ENCODE measurements at places on chromosomes 7 and 10. TPM values are rescaled to one million over a fixed set of nuclear protein-coding genes. Genes with fewer than 3 reads are reported as not detected.
A peak's percentile ranks its signal among the peaks of the same experiment; 100 is the strongest.

- H3K27ac ChIP-seq, result no peak overlapping the region
- no peak overlapping the region for H3K4me3 ChIP-seq
- H3K27me3 ChIP-seq, result no peaks in the 10 kb centered on the region
- no peaks in the 10 kb centered on the region for H3K36me3 ChIP-seq
- no peaks in the 10 kb centered on the region for H3K4me1 ChIP-seq
These were observed 17.8 kb upstream of the PCBD1 start for GRCh38 chr10:70906031-70906783.

DNA sequence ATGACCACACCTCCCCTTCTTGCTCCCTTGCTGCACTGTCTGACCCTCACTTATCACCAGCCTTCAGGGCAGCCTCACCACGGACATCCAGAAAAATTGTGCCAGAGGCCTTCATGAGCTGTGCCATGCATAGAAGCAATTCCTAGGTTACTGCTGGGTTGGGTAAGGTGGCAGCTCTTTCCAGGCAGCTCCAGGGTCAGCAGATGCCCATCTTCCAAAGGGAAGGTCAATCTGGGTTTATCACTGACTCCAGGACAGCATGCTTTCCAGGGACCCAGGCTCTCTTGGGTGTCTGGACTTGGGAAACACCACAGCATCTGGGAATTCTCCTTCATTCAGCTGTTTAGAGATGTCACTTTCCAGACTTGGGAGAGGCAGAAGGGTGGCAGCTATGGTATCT lies 188.9 kb upstream of the CXCL12 start:
- H3K27ac ChIP-seq, result no peak overlapping the region
- no peak overlapping the region for H3K4me3 ChIP-seq
- DNase-seq, result no peak
- no peaks in the 10 kb centered on the region for H3K27me3 ChIP-seq
- no peaks in the 10 kb centered on the region for H3K4me1 ChIP-seq

CPEB3 gene
- polyA plus RNA-seq, result 1.3 TPM

GRCh38 chr10:132382231-132382922 lies 14.6 kb upstream of the PWWP2B start:
- H3K27ac ChIP-seq, result no peak overlapping the region
- peaks cover 36% of the 10 kb centered on the region for H3K4me1 ChIP-seq
- no peak overlapping the region for H3K4me3 ChIP-seq
- peak; percentile 32 for DNase-seq
- no peaks in the 10 kb centered on the region for H3K27me3 ChIP-seq

TMEM139 gene
- 0.70 TPM for polyA plus RNA-seq

- DNase-seq, result no peak
- peaks cover 39% of the 10 kb centered on the region for H3K4me1 ChIP-seq
- no peak overlapping the region for H3K27ac ChIP-seq
These were observed 21.4 kb downstream of the TSPAN13 start for GRCh38 chr7:16774986-16775385.

- H3K4me1 ChIP-seq, result peaks cover 9% of the 10 kb centered on the region
- H3K27me3 ChIP-seq, result no peaks in the 10 kb centered on the region
- no peak for DNase-seq
These were observed 87.9 kb upstream of the KLF14 start for GRCh38 chr7:130821864-130822263.

GRCh38 chr7:106729720-106730385 lies 68.9 kb upstream of the CCDC71L start:
- no peak overlapping the region for H3K27ac ChIP-seq
- no peak overlapping the region for H3K4me3 ChIP-seq
- no peak for DNase-seq
- no peaks in the 10 kb centered on the region for H3K27me3 ChIP-seq
- peaks cover 23% of the 10 kb centered on the region for H3K4me1 ChIP-seq

GRCh38 chr10:112216966-112217365 lies 33.4 kb upstream of the GPAM start:
- H3K27ac ChIP-seq, result no peak overlapping the region
- H3K4me3 ChIP-seq, result no peak overlapping the region
- no peaks in the 10 kb centered on the region for H3K27me3 ChIP-seq
- no peak for DNase-seq

AGBL3 gene
- 1.5 TPM for polyA plus RNA-seq

GRCh38 chr10:69172241-69172982 lies 7.6 kb upstream of the SUPV3L1 start:
- H3K36me3 ChIP-seq, result peaks cover 65% of the 10 kb centered on the region
- H3K27ac ChIP-seq, result no peak overlapping the region
- no peak for DNase-seq
- no peak overlapping the region for H3K4me3 ChIP-seq
- no peaks in the 10 kb centered on the region for H3K4me1 ChIP-seq
- no peaks in the 10 kb centered on the region for H3K27me3 ChIP-seq

DNA sequence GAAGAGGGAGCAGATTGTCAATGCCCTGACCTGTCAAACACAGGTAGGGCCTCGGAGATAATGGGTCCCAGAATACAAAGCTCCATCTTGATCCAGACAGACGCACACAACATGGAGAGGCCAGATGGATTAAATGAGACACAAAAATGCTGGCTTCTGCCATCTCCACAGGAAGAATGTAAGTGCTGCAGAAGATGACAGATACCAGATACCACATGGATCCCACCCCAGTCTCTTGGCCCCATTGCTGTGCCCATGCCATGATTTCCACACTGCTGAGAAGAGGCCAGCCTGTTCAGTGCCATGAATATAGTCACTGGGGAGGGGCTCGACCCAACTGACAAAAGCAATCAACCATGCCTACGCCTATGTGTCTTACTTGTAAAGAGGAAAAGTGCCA lies 487.9 kb downstream of the PARD3 start:
- no peak for DNase-seq
- no peak overlapping the region for H3K4me3 ChIP-seq
- H3K27ac ChIP-seq, result no peak overlapping the region
- no peaks in the 10 kb centered on the region for H3K4me1 ChIP-seq
- no peaks in the 10 kb centered on the region for H3K36me3 ChIP-seq

GRCh38 chr7:16223963-16224707 lies 197.2 kb downstream of the CRPPA start:
- no peak overlapping the region for H3K27ac ChIP-seq
- no peaks in the 10 kb centered on the region for H3K27me3 ChIP-seq
- H3K4me1 ChIP-seq, result no peaks in the 10 kb centered on the region
- no peaks in the 10 kb centered on the region for H3K36me3 ChIP-seq

A1CF gene
- not detected for polyA plus RNA-seq

GRCh38 chr7:50346545-50347497 lies 42.3 kb downstream of the IKZF1 start:
- DNase-seq, result no peak
- H3K27ac ChIP-seq, result peak overlapping the region; percentile 55
- H3K27me3 ChIP-seq, result no peaks in the 10 kb centered on the region
- H3K4me3 ChIP-seq, result no peak overlapping the region
- H3K36me3 ChIP-seq, result peaks cover 71% of the 10 kb centered on the region
- peaks cover 91% of the 10 kb centered on the region for H3K4me1 ChIP-seq

ATP6V0A4 gene
- not detected for polyA plus RNA-seq

- no peaks in the 10 kb centered on the region for H3K36me3 ChIP-seq
- H3K4me3 ChIP-seq, result no peak overlapping the region
- H3K4me1 ChIP-seq, result peaks cover 17% of the 10 kb centered on the region
- no peak for DNase-seq
- H3K27me3 ChIP-seq, result peaks cover 30% of the 10 kb centered on the region
These were observed 7.5 kb upstream of the KLF14 start for GRCh38 chr7:130741331-130741995.

GRCh38 chr10:132632091-132632561 lies 94.5 kb downstream of the INPP5A start:
- peak overlapping the region; percentile 76 for H3K27ac ChIP-seq
- DNase-seq, result peak; percentile 62
- H3K4me3 ChIP-seq, result no peak overlapping the region
- no peaks in the 10 kb centered on the region for H3K36me3 ChIP-seq
- peaks cover 78% of the 10 kb centered on the region for H3K4me1 ChIP-seq

- DNase-seq, result no peak
- H3K4me1 ChIP-seq, result peaks cover 25% of the 10 kb centered on the region
- H3K27me3 ChIP-seq, result no peaks in the 10 kb centered on the region
- no peak overlapping the region for H3K27ac ChIP-seq
These were observed 37.3 kb downstream of the TET1 start for GRCh38 chr10:68597407-68597806.

Data from spleen (tissue), 13 donors.